ENCODE measurements at places on chromosomes 2 and 18. TPM values are rescaled to one million over a fixed set of nuclear protein-coding genes. Genes with fewer than 3 reads are reported as not detected.

DNA sequence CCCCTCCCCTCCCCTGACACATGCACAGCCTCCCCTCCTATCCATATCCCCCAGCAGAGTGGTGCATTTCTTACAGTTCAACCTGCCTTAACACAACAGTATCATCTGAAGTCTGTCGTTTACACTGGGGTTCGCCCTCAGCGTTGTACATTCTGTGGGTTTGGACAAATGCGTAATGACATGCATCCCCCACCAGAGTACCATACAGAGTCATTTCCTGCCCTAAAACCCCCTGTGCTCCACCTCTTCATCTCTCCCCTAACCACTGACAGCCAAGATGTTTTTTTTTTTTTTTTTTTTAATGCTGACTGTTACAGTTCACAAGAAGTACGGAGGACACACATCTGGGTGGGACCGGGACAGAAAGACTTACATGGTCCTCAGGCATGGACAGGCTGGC lies 22.6 kb downstream of the POMC start:
- DNase-seq, result no peak

GRCh38 chr2:170177950-170178781 lies at the start of gene MYO3B:
Gene MYO3B (plus strand): TSS chr2:170178147. CDS start chr2:170178288, 141 bp downstream.
- no peak for DNase-seq

- no peak for DNase-seq
Measured at GRCh38 chr2:85528355-85528754, 10.6 kb upstream of the MAT2A start.

DNA sequence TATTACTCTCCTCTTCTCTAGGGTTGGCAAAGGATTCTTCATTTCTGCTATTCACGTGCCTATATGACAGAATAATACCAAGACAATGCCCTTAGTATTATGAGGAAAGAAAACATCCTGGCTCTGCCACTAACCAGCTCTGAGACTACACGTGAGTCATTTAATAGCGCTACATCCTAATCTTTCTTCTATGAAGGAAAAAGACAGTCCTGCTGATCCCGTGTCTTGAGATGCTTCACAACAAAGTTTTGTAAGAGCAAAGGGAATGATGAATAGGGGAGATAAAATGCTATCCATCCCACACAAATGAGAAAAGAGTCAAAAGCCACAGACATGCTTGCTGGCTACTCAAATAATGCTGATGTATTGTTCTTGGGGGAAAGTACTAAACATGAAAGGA lies 152.8 kb downstream of the PID1 start:
- no peak for DNase-seq

DNA sequence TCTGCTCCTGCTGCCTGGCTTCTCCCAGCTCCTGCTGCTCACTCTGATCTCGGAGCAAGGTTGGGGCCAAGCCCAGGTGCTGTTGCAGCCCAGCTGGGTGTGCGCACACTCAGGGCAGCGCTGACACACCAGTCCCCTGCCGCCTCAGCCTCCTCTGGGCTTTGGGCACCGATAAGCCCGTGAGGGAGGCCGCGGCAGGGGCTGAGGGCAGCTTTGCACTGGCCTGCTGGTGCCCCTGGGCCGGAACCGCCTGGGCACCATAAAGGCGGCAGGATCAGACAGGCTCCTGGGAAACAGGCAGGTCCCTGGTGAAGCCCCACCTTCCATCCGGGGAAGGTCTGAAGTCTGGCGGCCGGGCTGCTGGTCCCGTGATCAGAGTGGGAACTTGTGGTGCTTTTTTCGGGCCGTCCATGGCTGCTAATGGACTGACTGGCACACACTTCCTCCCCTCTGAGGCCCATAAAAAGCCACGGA lies 14.1 kb upstream of the EML6 start:
- no peak for DNase-seq

- DNase-seq, result no peak
Measured at GRCh38 chr2:12797815-12798214, 81.1 kb downstream of the TRIB2 start.

GRCh38 chr2:196099916-196100315 lies 31.3 kb upstream of the DNAH7 start:
- no peak for DNase-seq

- DNase-seq, result peak; percentile 36
Measured at GRCh38 chr2:45860136-45861121, 209.0 kb downstream of the PRKCE start.

DNA sequence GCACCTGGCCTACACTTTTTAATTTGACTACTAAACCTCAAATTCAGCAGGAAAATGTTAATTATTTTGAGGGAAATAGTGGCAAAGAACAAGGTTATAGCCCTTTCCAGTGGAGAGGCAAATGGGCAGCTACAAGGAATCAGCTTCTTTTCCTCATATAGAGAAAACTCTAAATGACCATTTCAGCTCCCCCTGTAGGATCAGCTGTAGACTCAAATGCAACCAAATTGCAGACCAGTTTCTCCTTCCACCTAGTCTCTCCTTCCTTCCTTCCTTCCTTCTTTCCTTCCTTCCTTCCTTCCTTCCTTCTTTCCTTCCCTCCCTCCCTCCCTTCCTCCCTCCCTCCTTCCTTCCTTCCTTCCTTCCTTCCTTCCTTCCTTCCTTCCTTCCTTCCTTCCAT lies 158.2 kb downstream of the ZEB2 start:
- DNase-seq, result no peak

DNA sequence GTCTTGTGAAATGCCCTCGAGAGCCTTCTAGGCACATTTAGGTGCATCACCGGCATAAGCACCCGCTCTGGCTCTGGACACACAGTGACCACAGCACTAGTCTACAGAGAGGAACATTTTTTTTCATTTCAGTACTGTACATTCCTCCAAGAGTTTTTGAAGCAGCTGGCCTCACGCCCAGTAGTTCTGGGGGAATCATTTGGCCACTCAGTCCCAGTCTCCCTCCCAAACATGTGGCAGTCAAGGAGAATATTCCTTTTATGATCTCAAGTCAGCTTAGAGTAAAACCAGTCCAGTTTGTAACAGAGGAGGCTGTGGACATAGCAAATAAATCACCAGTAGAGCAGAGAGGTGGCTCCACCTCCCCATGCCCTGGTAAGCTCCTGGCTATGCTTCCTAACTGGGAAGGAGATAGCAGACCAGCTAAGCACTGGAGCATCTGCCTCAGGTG lies 48.1 kb downstream of the KCNE4 start:
- DNase-seq, result no peak

DNA sequence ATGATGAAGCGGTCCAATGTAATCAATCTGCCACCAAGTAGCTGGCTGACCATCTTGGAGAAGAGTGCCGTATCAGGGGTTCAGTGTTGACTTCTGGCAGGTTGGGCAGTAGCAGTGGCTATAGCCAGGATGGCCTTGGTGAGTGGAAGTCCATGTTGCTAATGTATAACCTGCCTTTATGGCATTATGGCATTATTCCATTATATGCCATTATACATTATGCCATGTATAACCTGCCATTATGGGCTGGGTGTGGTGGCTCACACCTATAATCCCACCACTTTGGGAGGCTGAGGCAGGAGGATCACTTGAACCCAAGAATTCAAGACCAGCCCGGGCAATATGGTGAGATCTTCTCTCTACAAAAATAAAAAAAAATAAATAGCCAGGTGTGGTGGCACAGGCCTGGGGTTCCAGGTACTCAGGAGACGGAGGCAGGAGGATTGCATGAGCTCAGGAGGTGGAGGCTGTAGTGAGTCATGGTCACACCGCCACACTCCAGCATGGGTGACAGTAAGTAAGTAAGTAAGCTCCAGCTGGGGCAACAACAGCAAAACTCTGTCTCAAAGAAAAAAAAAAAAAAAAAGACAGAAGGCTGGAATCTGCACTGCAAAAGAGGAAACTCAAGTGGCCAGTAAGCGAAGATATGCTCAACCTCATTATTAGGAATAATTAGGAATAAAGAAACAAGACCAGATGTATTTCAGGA lies 24.4 kb upstream of the EMILIN2 start:
- no peak for DNase-seq

- no peak for DNase-seq
Measured at GRCh38 chr2:101714118-101714517, 16.6 kb downstream of the MAP4K4 start.

- no peak for DNase-seq
Measured at GRCh38 chr18:8719192-8719591, 13.8 kb downstream of the MTCL1 start.

DNA sequence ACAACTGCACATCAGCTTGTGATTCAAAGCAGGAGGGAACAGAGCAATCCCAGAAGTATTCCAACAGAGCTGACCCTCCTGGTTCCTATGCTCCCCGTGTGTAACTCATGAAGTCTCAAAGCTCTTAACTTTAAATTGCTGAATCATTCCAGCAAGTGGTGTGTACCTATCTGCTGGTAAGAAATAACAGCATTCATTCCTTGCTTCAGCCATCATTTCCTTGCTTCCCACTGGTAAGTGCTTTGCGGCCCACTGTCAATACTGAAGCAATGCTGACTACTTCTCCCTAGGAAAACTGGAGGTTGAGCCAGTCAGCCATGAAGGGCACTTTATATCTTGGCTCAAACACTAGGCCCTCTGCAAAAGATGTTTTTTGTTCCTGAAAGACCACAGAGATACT lies 222.4 kb downstream of the EXOC6B start:
- DNase-seq, result no peak

GRCh38 chr18:58732471-58732870 lies 61.2 kb downstream of the MALT1 start:
- DNase-seq, result no peak

- peak; percentile 40 for DNase-seq
Measured at GRCh38 chr2:3461801-3462492, 57.4 kb downstream of the ADI1 start.

DNA sequence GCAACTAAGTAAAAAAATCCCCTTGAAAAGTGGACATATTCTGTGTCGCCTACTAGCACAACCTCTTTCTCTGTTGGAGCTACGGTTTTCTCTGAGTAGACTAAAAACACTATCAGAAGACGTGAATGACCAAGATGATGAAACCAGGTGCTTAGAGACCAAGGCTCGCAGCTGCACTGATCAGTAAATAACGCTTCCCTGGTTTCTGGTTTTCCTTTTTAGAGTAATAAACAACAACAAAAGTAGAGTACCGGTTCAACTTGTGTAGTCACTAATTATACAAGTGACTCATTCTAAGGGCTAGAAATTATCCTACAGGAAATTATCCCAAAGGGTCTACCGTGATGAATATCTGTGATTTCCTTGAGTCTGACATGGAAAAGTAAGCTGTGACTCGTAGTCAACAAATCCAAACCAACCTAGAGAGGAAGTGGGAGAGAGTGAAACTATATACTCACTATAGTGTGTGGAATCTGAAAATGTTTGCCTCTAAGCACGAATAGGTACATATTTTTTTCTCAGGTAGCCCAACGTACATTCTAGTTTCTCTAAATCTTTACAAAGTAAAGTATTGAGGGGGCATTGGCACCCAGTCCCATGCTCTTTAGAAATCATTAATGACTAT lies 17.8 kb downstream of the RASGRP3 start:
- DNase-seq, result no peak

GRCh38 chr2:159226059-159226461 lies 60.4 kb downstream of the WDSUB1 start:
- DNase-seq, result no peak

DNA sequence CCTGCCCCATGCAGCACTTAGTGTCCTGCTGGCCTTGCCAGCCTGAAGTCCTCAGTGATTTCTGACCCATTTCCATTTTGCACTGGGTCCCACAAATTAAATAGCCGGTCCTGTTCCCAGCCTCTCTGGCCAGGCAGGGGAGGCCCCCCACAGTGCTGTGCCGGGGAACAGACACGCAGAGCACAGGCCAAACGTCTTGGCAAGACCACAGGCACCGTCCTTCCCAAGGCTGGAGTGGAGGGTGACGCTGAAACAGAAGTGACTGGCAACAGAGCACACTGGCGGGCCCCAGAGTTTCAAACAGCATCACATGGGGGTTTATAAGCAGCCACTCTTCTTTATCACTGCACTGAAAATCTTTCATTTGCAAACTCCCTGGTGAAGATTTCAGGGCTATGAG lies 52.2 kb downstream of the EDAR start:
- DNase-seq, result no peak

DNA sequence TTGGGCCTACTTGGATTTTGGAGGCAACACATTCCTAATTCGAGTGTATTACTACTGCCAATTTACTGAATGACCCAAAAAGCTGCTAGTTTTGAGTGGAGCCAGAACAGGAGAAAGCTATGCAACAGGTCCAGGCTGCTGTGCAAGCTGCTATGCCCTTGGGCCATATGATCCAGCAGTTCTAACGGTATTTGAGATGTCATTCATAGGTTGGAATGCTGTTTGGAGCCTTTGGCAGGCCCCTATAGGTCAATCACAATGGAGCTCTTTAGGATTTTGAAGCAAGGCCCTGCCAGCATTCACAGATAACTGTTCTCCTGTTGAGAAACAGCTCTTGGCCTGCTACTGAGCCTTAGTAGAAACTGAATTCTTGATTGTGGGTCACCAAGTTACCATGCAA lies 368.7 kb downstream of the CDH19 start:
- DNase-seq, result no peak

- DNase-seq, result no peak
Measured at GRCh38 chr2:221346411-221346810, 225.7 kb downstream of the EPHA4 start.

- DNase-seq, result no peak
Measured at GRCh38 chr2:17476830-17477229, 41.4 kb downstream of the RAD51AP2 start.

- no peak for DNase-seq
Measured at GRCh38 chr2:212477571-212477970, 61.0 kb downstream of the ERBB4 start.

GRCh38 chr2:96491860-96492497 lies 13.2 kb downstream of the NEURL3 start:
- no peak for DNase-seq

GRCh38 chr2:176122683-176123410 lies at the start of gene HOXD9:
Gene HOXD9 (plus strand): TSS chr2:176122719. CDS start chr2:176122769, 50 bp downstream.
- DNase-seq, result no peak

GRCh38 chr2:231189571-231190495 lies 8.6 kb upstream of the ARMC9 start:
- DNase-seq, result no peak

DNA sequence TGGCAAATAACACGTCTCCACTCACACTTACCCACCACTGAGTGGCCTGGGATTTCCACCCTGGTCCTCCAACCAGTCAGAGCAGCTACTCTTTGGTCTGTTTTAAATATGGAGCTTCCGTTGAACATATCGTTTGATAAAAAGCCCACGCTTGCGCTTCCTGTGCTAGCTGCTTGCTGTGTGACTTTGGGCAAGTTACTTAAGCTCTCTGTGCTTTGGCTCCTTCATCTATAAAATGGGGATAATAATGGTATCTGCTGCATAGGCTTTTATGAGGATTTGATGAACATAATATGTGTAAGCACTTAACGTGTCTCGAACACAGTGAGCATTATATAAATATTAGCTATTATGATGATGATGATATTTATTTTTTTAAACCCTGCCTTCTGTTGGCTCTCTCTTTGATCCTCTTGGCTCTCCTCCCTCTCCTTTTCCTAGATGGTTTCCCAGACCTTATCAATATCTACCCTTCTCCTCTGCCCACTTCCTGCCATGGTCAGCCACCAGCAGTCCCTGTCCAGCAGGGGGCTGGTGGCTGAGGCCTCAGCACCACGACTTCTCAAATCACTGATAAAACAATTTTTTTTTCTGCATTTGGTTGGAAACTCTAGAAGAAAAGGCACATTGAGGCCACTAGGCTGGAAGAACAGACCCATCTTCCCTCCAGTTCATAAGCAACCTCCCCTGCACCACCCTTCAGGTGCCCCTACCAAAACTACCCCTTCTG lies 191.9 kb downstream of the LOXHD1 start:
- DNase-seq, result no peak

Gene BABAM2
- total RNA-seq, result 30.8 TPM

Gene GMPPA
- 26.1 TPM for total RNA-seq

Gene UGT1A4
- total RNA-seq, result not detected

Gene GPR45
- 0.30 TPM for total RNA-seq

Gene MRO
- 0.23 TPM for total RNA-seq

Gene SFT2D3
- 18.8 TPM for total RNA-seq

Gene MGAT4A
- 12.2 TPM for total RNA-seq

Gene COL6A3
- total RNA-seq, result 4.5 TPM

Gene NETO1
- 6.9 TPM for total RNA-seq

Measured in neural crest cell (in vitro differentiated cells).